D721Med (cell line): ENCODE measurements at places on chromosomes 3 and 15.

DNA sequence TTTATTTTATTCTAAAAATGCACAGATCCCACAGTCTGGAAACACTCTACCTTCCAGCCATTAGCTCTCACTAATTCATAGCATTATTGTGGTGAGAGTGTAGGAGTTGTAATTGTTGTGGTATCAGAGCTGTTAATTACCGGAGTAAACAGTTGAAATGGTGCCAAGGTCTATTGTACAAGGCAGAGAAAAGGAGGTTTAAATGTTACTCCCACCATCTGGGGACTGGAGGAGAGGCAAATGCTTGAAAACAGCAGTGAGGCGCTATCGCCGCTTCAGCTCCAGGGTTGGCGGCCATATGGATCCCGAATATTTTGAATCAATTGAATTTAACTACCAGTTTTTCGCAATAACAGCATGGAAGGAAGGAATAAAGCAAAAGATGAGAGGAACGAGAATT, 113.1 kb upstream of the C15orf61 start:
- no peak for DNase-seq

DNA sequence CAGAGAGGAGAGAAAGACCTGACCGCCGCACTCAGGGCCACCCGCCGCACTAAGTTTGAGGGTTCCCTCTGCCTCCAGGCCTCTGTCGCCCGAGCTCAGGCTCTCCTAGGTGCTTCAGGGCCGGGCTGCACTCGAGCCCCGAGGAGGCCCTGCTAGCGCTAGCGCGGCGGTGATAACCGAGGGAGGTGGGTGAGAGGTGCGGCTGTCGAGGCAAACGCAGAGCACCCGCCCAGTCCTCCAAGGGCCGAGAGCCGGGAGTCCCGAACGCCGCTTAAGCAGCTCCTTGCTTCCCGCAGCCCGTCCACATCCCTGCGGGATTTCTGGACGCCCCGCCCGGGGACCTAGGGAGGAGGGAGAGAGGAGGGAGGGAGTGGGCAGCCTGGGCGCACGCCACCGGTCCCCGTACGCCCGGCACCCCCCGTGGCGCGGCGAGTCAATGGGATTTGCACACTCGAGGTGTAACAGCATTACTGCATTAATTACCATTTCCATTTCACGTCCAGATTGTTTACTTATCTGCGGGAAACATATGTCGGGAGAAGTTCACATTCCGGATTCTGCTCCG, 6.8 kb downstream of the SOX14 start:
- DNase-seq, result no peak

DNA sequence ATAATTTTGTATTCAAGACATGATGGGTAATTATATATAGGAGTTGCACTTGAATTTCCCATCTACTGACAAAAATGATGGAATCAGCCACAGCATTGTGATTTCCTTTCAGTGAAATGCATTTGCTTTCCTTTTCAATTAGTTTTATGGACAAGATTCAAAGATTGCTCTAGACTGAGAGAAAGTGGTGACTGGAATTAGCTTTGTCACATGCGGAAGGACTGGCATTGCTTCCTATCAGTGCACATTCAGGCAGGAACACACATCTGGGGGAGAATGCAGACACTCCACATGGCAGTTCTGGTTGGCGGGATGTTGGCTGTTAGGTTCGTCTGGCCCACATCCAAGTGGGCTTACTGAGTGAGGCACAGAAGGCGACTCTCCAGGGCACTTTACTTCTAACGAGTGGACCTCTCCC, 399.3 kb upstream of the RGMA start:
- DNase-seq, result no peak

DNA sequence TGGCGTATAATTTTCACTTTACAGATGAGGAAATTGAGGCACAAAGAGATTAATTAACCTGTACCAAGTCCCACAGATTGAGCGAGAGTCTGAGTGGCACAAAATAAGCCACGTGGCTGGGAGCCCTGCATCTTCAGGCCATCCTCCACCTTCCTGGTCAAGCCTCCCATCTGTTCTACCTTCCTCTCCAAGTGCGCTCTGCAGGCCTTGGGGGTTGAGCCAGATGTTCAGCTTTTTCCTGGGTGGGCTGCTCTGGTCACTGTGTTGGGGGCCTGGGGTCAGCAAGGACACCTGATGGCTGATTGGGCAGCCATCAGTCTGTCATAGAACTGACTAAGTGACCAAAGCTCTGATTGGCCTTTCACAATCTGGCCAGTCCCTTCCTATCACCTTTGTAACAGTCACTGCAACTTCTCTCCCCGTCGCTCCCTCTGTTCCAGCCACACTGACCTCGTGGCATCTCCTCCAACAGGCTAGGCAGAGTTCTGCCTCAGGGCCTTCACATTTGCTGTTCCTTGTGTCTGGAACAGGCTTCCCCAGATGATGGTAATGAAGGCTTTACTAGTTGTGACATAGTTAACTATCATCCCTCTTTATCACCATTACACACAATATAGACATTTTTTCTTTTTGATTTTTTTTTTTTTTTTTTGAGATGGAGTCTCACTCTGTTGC, 46.8 kb downstream of the SCN5A start:
- no peak for DNase-seq

DNA sequence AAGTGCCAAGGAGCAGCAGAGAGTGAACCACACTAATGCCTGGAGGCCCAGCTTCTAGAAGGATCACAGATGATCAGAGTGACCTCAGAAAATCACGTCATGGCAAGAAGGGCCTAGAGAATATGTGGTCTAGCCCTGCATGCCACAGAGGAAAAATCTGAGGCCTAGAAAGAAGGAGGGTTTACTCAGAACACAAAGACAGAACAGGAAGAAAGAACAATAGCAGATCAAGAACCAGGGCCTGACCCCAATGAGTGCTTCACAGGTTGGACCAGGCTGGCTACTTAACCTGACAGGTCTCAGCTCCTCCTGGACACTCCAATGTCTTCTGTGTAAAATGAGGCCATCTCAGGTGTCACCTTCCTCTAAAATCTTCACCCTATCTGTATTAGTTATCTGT, 14.2 kb downstream of the RAB6B start:
- no peak for DNase-seq

DNA sequence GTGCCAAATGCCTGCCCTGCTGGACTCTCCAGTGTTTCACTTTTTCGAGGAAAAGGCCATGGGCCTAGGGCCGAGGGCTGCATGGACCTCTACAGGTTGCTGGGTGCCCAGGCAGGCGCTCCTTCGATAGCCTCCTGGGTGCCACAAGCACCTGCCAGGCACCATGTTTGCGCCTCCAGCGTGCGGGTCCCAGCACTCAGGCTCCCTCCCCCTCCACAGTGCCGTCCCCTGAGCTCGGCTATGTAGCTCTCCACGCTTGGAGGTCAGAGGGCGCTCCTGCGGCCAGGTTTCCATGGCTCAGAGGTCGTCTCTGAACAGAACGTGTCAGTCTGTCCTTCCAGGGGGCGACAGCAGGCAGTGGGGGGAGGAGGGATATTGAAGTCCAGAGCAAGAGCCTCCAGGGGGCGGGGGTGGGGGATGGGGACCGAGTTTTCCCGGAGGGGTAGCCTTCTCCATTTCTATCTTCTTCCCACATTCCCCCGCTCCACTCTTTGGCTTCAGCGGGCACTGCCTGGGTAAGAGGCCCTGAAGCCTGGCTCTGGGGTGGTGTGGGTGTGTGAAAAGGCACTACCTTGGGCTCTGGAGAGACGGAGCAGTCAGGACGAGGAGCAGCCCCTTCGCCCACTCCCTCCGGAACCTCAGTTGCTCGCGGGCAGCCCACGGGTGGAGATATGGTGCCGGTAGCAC, 3.6 kb downstream of the ONECUT1 start:
- no peak for DNase-seq
